HS-5 (cell line): ENCODE measurements at places on chromosomes 4 and X.

DNA sequence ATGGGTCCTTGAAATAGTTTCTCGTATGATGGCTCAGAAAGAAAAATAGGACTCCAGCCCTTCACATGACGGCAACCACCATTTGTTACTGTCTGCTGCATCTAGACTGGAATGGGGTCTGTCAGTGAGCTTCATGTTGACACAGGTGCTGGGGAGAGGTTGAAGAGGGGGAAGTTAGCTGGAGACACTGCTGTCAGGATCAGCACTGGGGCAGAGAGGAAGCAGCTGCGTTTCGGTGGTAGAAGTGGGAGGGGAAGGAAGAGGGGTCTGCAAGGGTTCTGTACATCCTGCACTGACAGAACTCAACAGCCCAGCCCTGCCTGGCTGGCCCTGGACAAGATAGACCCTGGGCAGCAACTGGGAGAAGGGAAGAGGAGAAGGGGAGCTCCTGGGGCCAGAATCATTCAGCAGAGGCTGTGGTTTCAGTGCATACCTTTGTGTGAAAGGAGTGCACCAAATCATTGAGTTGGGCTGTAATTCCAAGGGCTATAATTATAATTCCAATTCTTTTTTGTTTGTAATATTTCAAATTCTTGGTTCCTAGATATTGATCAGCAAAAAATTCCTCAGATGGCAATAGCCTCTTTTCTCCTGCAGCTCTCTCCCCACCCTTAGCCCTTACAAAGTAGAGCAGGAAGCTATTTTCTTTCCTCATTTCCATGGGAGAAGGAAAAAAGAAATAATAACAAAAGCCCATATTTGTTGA lies 119.4 kb upstream of the C1GALT1C1 start:
- no peak for DNase-seq

DNA sequence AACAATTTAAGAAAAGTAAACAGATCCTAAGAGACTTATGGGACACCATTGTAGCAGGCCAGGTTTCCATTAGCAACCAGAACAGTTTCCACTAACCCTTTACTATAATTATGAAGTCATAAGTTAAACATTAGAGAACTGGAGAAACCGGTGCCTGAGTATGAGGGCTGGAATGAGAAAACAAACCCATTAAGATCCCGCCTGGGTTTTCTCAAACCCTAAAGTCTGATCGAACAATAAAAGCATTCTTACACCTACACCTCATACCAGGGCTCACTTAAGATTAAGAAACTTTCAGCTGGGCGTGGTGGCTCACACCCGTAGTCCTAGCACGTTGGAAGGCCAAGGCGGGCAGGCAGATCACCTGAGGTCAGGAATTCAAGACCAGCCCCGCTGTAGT lies 13.7 kb upstream of the DHX15 start:
- DNase-seq = no peak

- no peak for DNase-seq
These were observed 102.4 kb downstream of the CLNK start for GRCh38 chr4:10582059-10582686.

DNA sequence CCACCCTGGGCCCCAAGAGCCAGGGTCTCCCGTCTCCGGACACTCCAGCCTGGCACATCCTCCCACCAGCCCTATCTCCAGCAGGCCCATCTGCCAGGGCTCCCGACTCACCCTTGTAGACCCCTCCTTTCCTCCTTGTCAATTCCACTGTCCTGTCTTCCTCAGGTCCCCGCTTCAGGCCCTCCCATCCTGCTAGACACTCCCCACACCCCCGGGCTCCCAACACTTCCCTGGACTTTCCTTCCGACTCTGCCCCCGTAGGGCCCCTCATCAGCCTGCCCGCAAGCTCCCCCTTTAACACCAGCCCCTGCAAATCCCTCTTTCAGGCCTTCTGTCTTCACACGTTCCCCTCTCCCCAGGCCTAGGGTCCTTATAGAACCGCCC lies 1.1 kb downstream of the PRAF2 start:
- no peak for DNase-seq

- no peak for DNase-seq
These were observed 214.6 kb downstream of the FRMPD4 start for GRCh38 chrX:12352922-12353321.

DNA sequence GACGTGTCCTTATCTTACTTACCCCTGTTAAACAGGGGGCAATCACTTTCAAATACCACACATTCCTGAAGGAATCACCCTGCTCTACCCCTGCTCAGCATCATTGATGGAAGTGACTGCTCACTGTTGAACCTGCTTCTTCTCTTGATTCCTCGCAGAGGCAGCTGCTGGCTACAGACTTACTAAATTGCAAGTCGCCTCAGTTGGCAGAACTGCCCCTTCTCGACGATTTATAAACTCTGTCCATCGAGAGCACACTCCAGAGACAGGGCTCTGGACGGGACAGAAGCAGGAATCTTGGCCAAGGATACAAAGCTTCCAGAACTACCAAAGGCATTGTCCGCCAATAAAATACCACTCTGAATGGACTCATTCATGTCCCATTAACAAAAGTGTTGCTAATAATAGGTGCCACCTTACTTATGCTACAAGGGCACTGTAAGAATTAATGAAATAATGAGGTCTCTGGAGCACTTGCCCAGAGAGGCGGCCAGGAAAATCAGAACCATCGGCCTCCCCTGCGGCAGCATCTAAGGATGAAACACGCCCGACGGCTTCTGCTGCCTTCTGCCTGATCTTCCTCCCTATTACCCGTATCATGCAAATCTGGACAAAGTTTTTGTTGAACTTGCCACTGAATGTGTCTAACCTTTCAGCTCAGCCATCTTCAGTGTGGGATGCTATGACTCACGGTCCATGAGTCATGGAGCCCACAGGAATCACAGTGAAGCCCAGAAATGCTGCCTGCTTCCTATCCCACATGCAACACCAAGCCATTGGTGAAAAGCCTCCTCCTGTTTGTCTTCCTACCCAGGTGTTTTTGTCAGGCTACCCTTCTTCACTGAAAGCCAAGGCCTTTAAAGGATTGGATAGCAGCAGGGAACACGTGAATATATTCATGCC lies 164.9 kb downstream of the MAML3 start:
- peak; percentile 77 for DNase-seq

GRCh38 chr4:184668096-184668495 lies 18.6 kb downstream of the PRIMPOL start:
- no peak for DNase-seq

DNA sequence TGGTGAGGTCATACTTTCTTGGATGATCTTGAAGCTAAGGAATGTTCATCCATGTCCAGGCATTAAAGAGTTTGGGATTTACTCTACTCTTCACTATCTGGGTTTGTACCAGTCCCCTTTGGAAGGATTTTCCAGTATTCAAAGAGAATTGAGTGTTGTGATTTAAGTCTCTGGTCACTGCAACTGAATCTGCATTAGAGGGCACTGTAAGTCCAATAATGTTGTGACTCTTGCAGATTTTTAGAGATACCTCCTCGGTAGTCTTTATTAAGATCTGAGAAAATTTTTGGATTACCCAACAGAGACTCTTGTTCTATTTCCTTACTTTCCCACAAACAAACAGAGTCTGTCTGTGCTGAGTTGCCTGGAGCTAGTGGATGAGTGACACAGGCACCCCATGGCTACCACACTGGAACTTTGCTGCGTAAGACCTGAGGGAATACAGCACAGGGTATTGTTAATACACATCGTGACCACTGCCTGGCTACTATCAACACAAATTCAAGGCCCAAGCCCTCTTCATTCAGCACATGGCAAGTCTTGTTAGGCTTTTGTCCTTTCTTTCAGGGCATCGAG lies 357.1 kb upstream of the KLHL4 start:
- DNase-seq = no peak

- no peak for DNase-seq
These were observed 622.7 kb downstream of the RAPGEF2 start for GRCh38 chr4:159725571-159725970.

- DNase-seq = no peak
These were observed 57.0 kb upstream of the SLC25A4 start for GRCh38 chr4:185086053-185086452.

GRCh38 chr4:10579648-10580047 lies 104.9 kb downstream of the CLNK start:
- no peak for DNase-seq

- DNase-seq = no peak
These were observed 708 bp downstream of the TMSB4X start for GRCh38 chrX:12975670-12975965.

DNA sequence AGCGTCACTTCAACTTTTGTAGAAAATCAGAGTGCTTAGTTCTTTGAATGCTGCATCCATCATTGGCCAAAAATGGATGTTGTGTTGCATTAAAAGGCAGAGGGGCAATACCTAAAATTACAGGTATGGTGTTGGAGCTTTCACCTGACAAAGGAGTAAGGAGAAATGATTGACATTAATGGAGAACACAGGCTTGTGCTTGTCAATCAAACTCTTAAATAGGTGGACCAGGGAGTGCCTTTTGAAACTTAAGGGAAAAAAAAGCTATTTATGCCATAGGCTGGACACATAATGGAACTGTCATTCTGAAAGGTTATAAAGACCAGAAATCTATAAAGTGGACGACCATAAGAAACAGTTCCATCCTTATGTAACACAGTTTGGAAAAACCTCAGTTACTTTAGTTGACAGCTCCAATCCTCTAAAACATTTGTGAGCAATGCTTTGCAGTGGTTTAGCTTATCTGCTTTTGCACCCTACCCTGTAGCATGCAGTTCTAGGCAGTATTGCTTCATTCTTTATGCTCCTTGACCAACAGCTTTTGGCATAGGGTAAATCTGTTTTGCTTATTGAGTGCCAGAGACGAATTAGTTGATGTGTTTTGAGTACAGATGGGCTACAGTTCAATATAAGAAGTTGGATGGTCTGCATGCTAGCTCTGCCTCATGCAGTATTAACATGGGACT lies 2.4 kb downstream of the HADH start:
- DNase-seq = no peak

- DNase-seq = peak; percentile 83
These were observed 33.2 kb upstream of the SLC9A7 start for GRCh38 chrX:46791927-46792809.

DNA sequence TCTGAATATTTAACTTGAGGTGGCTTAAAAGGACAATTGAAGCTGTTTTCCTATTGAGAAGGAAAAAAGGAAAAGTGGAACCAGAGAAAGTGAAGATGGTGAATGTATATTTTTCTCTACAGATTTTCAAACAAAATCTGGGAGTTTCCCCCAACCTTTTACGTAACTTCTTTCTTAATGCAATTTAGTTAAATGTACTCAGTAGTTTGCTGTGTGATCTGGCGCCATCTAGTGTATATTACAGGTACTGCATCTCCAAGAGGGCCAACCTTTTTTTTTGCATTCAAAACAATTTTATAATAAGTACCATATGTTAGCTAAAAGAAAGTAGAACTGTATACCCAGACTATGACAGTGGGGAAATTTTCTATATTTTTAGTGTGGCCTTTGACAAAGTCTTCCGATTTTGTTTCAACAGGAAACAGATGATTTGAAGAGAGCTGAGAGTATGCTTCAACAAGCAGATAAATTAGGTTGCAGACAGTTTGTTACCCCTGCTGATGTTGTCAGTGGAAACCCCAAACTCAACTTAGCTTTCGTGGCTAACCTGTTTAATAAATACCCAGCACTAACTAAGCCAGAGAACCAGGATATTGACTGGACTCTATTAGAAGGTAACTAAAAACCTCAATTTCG lies 82.0 kb downstream of the PLS3 start:
- DNase-seq = peak; percentile 53

DNA sequence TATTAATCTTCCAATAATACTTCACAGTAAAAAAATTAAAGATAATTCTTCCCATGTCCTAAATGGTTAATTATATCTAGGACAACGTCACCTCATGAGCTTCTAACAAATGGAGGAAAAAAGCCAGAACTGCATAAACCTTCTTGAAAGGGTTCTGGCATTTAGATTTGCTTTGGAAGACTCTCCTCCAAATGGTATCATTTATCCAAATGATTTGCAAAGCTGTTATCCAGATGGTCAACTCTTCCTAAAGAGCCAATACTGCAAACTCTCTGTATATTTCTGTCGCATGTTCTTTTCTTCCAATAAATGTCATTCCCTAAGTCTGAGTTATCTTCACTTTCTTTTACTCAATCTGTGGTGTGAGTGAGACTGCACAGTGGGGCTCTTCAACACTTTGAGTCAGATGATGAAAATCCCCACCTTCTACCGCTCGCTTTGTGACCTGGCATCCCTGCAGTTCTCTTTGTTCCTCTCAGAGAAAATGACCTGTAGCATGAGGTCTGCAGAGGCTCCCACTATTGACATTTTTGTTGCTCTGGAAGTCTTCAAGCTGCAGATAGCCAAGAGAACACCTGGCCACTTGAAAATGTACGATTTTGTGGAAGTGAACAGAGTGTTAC lies 52.9 kb downstream of the TMEM150C start:
- no peak for DNase-seq

- no peak for DNase-seq
These were observed 62.7 kb upstream of the PTPN13 start for GRCh38 chr4:86531440-86531839.
